ENCODE measurements at places on chromosomes 7 and 10. TPM values are rescaled to one million over a fixed set of nuclear protein-coding genes. Genes with fewer than 3 reads are reported as not detected.

The SIRT1 gene
- 16.6 TPM for total RNA-seq

The AKR1D1 gene
- 0.08 TPM for total RNA-seq

The OR2A5 gene
- not detected for total RNA-seq

The NXPH1 gene
- total RNA-seq, result not detected

The FBXL13 gene
- 0.38 TPM for total RNA-seq

The ANK3 gene
- 0.41 TPM for total RNA-seq

The CLDN15 gene
- total RNA-seq, result 6.1 TPM

The BTAF1 gene
- total RNA-seq, result 8.5 TPM

The CPA2 gene
- total RNA-seq, result 0.15 TPM

The EIF5AL1 gene
- 2.1 TPM for total RNA-seq

The DENND10 gene
- 55.1 TPM for total RNA-seq

The SEMA3E gene
- total RNA-seq, result 2.0 TPM

The DRGX gene
- not detected for total RNA-seq

All from A549 treated with dexamethasone at 1 μM for 4 hours (cell line).